Melanocyte of skin (primary cell): ENCODE measurements at places on chromosomes 12 and 14. TPM values are rescaled to one million over a fixed set of nuclear protein-coding genes. Genes with fewer than 3 reads are reported as not detected.

CYP46A1 gene
- total RNA-seq, result 0.34 TPM in 1 of 2 replicates, not detected in the other

GPR68 gene
- total RNA-seq, result under 0.01 TPM in 2 replicates

CLEC6A gene
- not detected in 2 replicates for total RNA-seq

CDKN3 gene
- total RNA-seq, result 44.7 and 55.4 TPM in 2 replicates

ASCL1 gene
- not detected in 2 replicates for total RNA-seq

CLEC9A gene
- total RNA-seq, result not detected in 2 replicates

DNAI7 gene
- total RNA-seq, result 0.31 TPM in 1 of 2 replicates, not detected in the other

PLEKHD1 gene
- under 0.01 and 0.34 TPM in 2 replicates for total RNA-seq

SERPINA4 gene
- not detected in 2 replicates for total RNA-seq

KLRG1 gene
- 1.7 and 3.3 TPM in 2 replicates for total RNA-seq

RTN1 gene
- under 0.01 TPM in 1 of 2 replicates, not detected in the other for total RNA-seq

C12orf54 gene
- total RNA-seq, result not detected in 2 replicates

ADAM21 gene
- total RNA-seq, result 0.33 and 1.4 TPM in 2 replicates

CCDC38 gene
- total RNA-seq, result under 0.01 and 0.15 TPM in 2 replicates

GALNT8 gene
- not detected in 2 replicates for total RNA-seq

NKX2-8 gene
- not detected in 2 replicates for total RNA-seq

SSPN gene
- 3.1 and 9.1 TPM in 2 replicates for total RNA-seq

SOX5 gene
- total RNA-seq, result 21.0 and 37.9 TPM in 2 replicates

INSM2 gene
- total RNA-seq, result not detected in 2 replicates

PGF gene
- 3.2 and 9.3 TPM in 2 replicates for total RNA-seq

BIN2 gene
- not detected in 2 replicates for total RNA-seq

LMNTD1 gene
- under 0.01 TPM in 1 of 2 replicates, not detected in the other for total RNA-seq

ACSM4 gene
- not detected in 2 replicates for total RNA-seq

PAPLN gene
- 4.1 and 6.9 TPM in 2 replicates for total RNA-seq

TSPAN8 gene
- total RNA-seq, result not detected in 2 replicates

TSPAN19 gene
- total RNA-seq, result 0.33 and 1.1 TPM in 2 replicates

PSME2 gene
- 163 and 164 TPM in 2 replicates for total RNA-seq

DHRS2 gene
- 0.33 and 0.77 TPM in 2 replicates for total RNA-seq

KRT78 gene
- total RNA-seq, result not detected in 2 replicates

ANO4 gene
- 1.7 and 2.5 TPM in 2 replicates for total RNA-seq

MANSC4 gene
- total RNA-seq, result 0.46 TPM in 1 of 2 replicates, not detected in the other

WNT1 gene
- not detected in 2 replicates for total RNA-seq

POLE gene
- 32.5 and 43.6 TPM in 2 replicates for total RNA-seq

CACNA2D4 gene
- total RNA-seq, result under 0.01 and 0.62 TPM in 2 replicates

DLST gene
- 69.3 and 84.4 TPM in 2 replicates for total RNA-seq

AKAP3 gene
- total RNA-seq, result 2.2 and 4.5 TPM in 2 replicates

PPM1H gene
- 57.8 and 77.8 TPM in 2 replicates for total RNA-seq

CMA1 gene
- not detected in 2 replicates for total RNA-seq

KCTD10 gene
- total RNA-seq, result 51.6 and 58.2 TPM in 2 replicates
